ENCODE measurements at places on chromosomes 2 and 18.
A peak's percentile ranks its signal among the peaks of the same experiment; 100 is the strongest.

- no peak for DNase-seq
These were observed 251.5 kb upstream of the FN1 start for GRCh38 chr2:215687149-215688031.

- DNase-seq: no peak
These were observed 971 bp upstream of the FBXO41 start for GRCh38 chr2:73285159-73285739.

- no peak for DNase-seq
These were observed 891.1 kb downstream of the CPS1 start for GRCh38 chr2:211447548-211447947.

GRCh38 chr2:226782092-226782713 lies 17.4 kb downstream of the IRS1 start:
- DNase-seq: no peak

- no peak for DNase-seq
These were observed 135.4 kb downstream of the TRIB2 start for GRCh38 chr2:12852135-12852534.

DNA sequence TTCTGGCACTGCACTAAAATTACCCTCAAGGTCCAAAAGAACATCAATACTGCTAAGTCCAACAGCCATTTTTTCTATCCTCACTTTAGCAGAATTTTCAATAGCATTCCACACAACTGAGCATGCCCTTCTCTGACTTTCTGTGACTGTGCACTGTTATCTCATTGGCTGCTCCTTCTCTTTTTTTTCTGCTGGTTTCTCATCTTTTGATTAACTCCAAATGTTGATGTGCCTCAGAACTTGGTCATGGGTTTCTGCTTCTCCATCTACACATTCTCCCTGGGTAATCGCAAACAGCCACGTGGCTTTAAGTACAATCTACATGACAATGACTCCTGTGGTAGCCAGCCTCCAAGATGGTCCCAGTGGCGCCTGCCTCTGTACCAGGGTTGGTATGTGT lies 75.0 kb upstream of the CD226 start:
- DNase-seq: no peak

- no peak for DNase-seq
These were observed 280.2 kb upstream of the SOX11 start for GRCh38 chr2:5412001-5412400.

DNA sequence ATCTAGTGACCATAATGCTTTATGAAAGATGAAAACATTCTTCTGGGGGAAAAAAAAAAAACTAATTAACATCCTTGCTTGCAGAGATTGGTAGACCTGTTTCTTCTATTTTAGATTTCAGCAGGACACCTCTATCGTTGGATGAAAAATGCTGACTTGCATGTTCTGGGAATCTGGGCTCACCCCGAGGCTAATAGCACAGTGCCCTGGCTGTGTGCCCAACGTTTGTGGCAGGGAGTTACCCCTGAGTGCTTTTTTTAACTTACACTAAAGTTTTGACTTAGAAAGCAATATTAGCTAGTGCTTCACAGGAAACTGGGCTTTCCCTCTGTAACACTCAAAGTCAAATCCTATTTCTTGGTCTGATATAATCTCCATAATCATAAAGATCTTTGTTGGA lies 233.2 kb downstream of the SLC8A1 start:
- DNase-seq: no peak

DNA sequence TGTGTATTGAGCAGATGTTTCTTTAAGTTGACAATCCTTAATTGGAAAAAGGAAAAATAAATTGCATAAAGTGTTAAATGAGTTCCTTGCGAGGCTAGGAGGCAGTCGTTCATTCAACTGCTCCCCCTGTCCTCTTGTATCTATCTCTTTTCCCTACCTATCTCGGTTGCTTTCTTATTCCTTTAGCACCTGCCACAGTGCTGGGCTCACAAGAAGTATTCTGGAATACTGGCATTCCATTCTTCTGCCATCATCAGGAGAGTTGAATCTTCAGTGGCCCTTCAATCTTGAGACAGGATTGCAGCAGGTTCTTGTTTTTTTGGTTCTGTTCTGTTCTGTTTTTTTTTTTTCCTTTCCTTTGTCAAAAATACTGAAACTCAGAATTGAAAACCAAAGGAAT lies 143.1 kb upstream of the AQP4 start:
- no peak for DNase-seq

GRCh38 chr2:85536479-85536878 lies 2.5 kb upstream of the MAT2A start:
- DNase-seq: no peak

DNA sequence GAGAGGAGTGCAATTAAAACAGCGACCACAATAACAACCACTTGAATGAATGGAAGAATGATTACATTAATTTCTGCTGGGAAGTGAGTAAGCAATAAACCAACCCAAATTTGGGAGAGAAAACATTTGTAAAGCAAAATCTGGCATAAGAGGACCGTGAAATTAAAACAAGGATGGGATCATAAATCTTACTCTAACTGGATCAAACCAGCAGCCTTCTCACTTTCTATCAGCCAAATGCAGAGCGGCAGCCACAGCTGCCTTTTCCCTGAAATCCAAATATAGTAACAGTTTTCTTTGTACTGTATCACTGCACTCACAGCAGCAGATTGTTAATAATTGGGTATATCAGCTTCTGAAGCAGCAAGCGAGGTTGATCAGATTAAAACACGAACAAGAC lies 245.2 kb upstream of the REG3G start:
- DNase-seq: no peak

DNA sequence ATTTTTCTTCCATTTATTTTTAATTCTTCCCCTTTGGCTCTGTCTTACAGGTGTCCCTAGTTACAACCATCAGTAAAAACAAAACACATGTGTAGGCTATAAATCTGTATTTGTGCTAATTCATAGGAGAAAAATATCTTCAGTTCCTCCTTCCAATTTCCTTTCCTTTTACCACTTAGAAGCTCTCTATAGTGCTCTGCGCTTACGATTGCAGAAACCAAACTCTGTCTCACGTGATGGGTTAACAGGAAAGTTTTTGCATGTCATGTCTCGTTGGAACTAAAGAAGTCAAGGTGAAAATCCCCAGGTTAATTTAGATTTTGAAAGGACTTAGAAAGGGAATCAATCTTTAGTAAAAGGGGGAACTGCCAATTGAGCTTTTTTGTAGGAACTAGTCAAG lies 1390.5 kb upstream of the ZEB2 start:
- DNase-seq: no peak

DNA sequence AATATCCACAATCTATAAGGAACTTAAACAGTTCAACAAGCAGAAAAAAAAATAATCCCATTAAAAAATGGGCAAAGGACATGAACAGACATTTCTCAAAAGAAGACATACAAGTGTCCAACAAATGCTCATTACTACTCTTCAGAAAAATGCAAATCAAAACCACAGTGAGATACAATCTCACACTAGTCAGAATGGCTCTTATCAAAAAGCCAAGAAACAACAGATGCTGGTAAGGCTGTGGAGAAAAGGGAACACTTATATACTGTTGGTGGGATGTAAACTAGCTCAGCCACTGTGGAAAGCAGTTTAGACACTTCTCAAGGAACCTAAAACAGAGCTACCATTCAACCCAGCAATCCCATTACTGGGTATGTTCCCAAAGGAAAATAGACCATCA lies 7.2 kb upstream of the CRYGB start:
- DNase-seq: no peak

- DNase-seq: no peak
These were observed 279.8 kb downstream of the IKZF2 start for GRCh38 chr2:212871597-212871996.

GRCh38 chr2:207137596-207138337 lies 28.0 kb downstream of the KLF7 start:
- no peak for DNase-seq

DNA sequence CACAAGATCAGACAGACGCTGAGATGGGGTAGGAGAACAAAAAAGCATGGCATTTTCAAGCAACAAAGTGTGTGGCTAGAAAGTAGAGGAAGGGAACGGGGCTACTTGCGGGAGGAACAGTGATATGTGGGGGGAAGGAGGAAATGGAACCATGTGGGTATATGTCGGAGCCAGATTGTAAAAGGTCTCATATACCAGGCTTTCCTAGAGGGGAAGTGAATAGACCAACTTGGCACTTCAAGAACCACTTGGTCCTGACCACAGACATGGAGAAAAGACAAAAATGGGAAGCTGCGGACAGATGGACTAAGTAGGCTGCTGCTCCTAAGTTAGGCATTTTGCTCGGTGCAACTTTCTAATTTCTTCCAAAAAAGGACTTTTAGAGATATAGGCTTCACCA lies 196.0 kb downstream of the DCC start:
- no peak for DNase-seq

DNA sequence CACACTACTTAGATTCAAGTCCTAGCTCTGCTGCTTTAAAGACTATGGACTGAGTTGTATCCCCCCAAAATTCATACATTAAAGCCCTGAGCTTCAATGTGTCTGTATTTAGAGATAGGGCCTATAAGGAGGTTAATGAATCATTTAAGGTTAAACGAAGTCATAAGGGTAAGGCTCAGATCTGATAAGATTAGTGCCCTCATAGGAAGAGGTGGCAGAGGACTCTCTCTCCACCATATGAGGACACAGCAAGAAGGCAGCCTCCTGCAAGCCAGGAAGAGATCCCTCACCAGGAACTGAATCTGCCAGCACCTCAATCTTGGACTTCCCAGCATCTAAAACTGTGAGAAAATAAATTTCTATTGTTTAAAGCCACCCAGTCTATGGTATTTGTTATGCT lies 3.1 kb upstream of the CYTIP start:
- DNase-seq: no peak

DNA sequence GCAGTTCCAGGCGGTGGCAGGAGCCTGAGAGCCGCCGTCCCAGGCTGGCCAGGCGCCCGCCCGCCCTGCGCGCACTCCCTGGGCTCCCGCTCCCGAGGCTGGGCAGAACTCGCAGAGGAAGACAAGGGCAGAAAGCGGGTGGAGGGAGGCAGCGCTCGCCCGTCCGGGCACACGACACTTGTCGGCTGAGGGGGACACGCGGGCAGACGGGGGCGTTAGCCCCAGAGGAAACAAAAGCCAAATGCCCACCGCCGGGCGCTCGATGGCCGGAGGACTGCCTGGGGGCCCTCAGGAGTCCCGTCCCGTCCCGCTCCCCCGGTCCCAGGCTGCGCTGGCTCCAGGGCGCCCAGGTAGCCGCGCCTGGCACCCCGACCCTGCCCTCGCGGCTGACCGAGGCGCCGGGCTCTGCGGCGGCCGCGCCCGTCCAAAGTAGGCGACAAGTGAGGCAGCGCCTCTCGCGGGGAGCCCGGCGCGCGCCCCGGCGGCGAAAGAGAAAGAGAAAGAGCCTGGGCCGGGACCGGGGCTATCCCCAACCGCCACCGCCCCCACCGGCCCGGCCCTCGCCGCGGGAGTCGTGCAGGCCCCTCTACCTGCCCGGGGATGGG lies 491 bp downstream of the L3MBTL4 start:
- DNase-seq: peak; percentile 15

- no peak for DNase-seq
These were observed 9.2 kb downstream of the ALLC start for GRCh38 chr2:3667151-3667631.

Data from stimulated activated CD4-positive, alpha-beta T cell treated with anti-CD3 and anti-CD28 coated beads, Interleukin-4, amount 100 ng/mL, for 1 hour (primary cell).